RPMI7951 (cell line): ENCODE measurements at places on chromosomes 3 and 15. TPM values are rescaled to one million over a fixed set of nuclear protein-coding genes. Genes with fewer than 3 reads are reported as not detected.

The WDR93 gene
- total RNA-seq, result 0.10 and 0.48 TPM in 2 replicates

DNA sequence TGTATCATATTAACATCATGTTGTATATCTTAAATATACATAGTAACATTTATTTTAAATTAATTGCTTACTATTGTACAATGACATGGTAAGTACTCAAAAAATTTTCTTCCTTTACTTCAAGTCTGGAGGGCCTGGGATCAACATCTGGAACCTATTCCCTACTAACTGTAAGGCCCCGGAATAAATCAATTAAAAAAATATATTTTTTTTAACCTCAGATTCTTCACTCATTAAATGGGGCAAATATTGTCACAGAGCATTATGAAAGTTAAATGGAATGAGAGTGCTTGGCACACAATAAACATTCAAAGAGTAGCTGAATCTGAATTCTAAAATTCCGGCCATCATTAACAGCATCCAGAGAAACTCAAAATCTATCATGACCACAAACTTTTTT is 16.5 kb downstream of the GSK3B start:
- DNase-seq, result no peak

DNA sequence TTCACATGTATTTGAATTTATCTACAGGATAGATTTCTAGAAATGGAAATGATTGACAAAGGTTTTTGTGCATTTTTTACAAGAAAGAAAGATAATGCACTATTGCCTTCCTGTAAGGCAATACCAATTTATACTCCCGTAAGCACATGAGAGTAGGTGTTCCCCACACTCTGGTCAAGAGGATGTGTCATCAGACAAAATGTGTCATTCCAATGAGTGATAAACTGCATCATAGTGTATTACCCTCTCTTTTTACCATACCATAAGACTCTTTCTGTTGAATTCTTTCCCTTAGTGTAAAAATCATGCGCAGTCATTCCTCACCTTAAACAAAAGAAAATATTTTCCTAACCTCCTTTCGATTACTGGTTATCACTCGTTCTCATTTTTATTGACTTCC is 251.0 kb downstream of the ROBO1 start:
- no peak for DNase-seq

- DNase-seq, result no peak
These were observed 57.8 kb upstream of the BOC start for GRCh38 chr3:113153499-113154107.

DNA sequence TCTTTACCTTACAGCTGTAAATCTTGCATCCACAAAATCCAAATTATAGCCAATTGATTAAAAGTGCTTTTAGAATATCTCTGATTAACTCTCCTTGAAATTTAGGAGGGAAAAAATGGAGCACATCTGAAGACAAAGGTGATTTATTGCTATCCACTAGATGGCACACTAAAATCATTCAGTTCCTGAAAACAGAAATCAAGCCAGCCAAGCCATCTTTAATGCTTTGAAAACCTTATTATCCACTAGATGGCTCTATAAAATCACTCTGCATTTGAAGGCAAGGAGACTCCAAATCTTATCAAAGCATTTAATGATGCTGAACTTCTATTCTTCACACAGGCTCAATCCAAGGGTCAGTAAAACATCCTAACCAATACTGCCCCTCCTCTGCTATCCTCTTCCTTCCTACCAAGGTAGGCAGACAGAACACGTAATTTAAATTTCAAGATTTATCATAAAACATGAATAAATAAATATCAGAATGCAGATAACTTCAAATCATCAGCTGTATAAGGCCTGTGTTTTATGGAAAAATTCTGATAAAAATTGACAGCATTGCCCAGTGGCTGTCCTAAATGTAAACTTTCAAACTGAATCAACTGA is 48.4 kb downstream of the GOLIM4 start:
- peak; percentile 82 for DNase-seq

DNA sequence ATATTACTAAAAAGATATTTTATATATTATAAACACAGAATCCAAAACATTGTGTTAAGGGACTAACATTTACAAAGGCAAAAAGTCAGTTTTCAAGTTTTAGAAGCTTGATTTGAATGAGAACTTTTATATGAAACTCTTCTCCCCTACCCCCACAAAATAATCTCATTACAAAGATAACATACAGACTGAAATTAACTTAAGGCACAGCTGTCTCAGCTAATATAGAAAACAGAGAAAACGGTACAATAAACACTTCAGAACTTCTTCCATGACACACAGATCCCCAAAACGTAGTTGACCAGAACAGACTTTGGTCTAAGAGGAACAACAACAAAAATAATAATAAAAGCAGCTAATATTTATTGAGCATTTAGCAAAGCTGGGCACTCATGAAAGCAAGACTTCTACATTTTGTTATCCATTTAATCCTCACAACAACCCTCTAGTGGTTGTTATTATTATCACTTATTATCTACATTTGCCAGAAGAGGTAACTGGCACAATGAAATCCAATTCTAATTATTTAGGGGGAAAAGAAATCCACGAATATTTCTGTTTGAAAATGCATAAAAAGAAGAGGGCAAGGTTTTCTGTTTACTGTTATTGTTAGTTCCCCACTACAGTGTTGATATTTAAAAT is 68.1 kb downstream of the PFN2 start:
- DNase-seq, result no peak
